ENCODE measurements at places on chromosomes 5 and 9.
A peak's percentile ranks its signal among the peaks of the same experiment; 100 is the strongest.

- DNase-seq = no peak
Measured at GRCh38 chr9:93390953-93391515, 60.5 kb upstream of the FAM120A start.

GRCh38 chr9:133715866-133716563 lies 22.1 kb downstream of the SARDH start:
- DNase-seq = no peak

- no peak for DNase-seq
Measured at GRCh38 chr5:171102877-171103610, 206.0 kb upstream of the TLX3 start.

GRCh38 chr9:136348691-136349090 lies 14.9 kb downstream of the DNLZ start:
- no peak for DNase-seq

DNA sequence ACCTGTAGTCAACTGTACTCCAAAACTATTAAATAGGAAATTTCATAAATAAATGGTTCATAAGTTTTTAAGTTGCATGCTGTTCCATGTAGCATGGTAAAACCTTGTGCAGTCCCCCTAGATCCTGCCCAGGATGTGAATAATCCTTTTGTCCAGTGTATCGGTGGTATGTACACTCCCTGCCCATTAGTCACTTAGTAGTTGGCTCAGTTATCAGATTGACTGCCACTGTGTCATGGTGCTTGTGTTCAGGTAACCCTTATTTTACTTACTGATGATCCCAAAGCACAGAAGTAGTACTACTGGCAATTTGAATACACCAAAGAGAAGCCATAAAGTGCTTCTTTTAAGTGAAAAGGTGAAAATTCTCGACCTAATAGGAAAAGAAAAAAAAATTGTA lies 134.2 kb downstream of the RNF180 start:
- peak; percentile 32 for DNase-seq

- peak; percentile 23 for DNase-seq
Measured at GRCh38 chr5:181246276-181247049, 2.8 kb upstream of the RACK1 start.

DNA sequence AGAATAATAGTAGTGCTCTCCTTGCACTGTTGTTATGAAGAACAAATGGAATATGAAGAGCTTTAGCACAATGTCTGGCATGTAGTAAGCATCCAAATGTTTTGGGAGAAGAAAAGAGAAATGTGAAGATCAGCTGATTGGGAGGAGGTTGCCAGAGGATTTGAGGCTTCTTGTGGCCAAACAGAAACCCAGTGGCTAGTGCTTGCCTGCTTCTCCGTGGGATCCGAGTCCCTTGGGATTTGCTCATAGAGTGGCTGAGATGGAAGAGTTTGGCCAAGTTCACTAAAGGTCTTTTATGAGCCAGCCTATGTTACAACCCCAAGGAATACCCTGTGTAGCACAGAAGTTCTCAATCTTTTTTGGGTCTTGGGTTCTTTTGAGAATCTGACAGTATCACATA lies 86.0 kb downstream of the ANGPTL2 start:
- DNase-seq = no peak

- DNase-seq = no peak
Measured at GRCh38 chr9:948497-948896, 28.0 kb upstream of the DMRT3 start.

DNA sequence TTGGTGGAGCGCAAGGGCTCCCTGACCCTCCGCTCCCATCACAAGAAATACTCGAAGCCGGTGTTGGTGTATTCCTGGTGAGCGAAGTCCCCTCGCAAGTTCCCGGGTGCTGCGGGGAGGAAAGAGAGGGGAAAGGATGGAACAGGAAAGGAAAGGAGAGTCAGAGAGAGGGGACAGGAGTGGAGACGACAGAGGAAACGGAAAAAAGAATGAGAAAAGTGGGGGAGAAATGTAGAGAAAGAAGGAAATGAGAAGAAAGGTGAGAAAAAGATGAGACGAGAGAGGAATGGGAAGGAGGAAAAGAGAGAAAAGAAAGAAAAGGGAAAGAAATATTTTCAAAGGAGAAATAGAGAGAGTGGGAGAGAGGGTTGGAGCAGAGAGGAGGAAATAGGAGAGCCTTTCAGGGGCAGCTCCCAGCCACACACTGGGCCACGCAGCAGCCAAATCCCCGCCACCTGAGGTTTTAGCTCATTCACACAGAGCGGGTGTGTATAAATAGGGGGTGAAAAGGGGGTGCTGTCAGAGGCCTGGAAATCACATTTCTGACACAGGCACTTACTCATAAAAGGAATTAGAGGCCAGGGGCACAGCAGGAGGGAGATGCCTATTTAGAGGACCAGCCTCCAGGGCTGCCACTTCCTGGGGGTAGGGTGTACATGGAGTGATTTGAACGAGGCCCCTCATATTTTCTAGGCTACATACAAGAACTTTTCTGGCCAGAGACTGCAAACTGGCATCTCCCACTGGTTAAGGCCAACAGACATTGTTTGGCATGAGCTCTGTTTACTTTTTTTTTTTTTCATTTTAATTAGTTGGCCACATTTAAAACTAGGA lies 555 bp downstream of the CFAP95 start:
- no peak for DNase-seq

- DNase-seq = no peak
Measured at GRCh38 chr9:224026-224425, 9.4 kb downstream of the DOCK8 start.

GRCh38 chr5:87210076-87210475 lies 57.6 kb upstream of the RASA1 start:
- DNase-seq = no peak

DNA sequence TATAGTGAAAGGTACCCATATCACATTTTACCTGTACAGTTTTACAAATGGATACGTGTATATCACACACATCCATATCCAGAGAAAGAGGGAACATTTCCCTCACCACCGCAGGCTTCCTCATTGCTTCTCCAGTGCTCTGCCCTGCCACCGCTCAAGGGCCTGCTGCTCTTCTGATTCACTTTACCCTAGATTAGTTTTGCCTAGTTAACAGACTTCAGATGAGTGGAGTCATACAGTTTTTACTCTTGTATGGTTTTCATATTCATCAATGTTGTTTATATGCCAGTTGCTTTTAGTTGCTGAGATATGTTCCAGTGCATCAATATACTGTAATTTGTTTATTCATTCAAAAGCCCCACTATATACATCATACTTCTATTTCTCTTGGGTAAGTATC lies 53.9 kb upstream of the POMT1 start:
- no peak for DNase-seq

DNA sequence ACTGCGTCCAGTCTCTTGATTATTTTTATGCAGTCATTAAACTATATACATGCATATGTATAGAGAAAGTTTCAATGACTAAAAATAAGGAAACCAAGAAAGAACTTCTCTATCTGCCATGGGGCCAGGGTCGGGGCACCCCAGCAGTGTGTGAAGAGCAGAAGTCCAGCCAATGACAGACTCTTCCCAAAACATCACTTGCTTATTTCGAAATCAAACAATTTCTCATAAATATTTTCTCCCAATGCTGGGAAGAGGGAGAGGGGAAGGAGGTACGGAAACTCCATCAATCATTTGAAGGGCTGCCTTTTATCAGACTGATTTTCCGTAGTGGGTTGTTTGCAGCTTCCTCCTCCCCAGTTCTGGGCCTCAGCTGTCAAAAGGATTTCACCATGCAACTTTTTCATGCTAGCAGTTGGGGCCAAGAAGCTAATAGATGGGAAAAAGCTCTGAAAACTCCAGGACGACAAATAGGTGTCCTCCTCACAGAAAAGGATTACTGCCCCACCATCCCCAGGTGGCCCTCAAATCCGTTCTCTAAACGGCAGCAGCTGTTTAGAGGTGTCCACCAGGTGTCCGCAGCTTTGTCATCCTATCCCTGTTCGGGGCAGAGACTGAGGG lies 617 bp upstream of the FPGS start:
- DNase-seq = no peak

- DNase-seq = no peak
Measured at GRCh38 chr9:18596920-18597319, 123.0 kb downstream of the ADAMTSL1 start.

GRCh38 chr5:122175091-122175490 lies 45.7 kb downstream of the ZNF474 start:
- DNase-seq = no peak

GRCh38 chr9:89718651-89719050 lies 113.8 kb downstream of the GADD45G start:
- DNase-seq = no peak

DNA sequence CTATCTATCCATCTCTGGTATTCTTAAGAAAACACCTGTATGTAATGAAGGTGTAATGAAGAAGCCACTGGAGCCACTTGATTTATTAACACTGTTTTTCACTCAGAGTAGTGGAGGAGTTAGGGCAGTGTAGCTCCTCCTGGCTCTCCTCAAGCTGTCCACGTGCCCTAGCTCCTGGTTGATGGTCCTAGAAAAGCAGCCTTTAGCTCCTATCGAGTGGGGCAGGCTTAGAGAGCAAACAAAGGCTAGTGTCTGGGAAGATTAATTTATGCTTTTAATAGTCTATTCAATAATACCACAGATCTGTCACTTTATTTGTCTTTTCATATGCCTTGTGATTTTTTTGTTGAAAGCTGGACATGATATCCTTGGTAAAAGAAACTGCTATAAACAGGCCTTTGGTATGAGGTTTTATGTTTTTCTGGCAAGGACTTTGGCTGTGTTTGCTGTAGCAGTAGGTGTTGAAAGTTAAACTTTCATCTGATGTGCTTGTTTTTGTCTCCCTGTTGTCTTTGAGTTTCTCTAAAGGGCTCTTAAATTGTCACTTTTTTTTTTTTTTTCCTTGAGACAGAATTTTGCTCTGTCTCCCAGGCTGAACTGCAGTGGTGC lies 141.1 kb downstream of the GCNT1 start:
- DNase-seq = no peak

DNA sequence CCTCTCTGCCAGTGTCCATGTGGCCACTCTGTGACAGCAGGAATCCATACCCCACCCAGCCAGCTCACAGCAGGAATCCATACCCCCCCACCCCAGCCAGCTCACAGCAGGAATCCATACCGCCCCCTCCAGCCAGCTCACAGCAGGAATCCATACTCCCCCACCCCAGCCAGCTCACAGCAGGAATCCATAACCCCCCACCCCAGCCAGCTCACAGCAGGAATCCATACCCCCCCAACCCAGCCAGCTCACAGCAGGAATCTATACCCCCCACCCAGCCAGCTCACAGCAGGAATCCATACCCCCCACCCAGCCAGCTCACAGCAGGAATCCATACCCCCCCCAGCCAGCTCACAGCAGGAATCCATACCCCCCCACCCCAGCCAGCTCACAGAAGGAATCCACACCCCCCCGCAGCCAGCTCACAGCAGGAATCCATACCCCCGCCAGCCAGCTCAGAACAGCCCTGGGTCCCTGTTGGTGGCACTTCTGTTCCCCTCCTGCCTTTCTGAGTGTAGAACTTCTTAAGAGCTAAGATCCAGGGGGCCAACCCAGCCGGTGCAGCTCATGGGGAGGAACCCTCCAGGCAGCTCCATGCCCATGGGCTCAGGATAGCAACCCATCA lies 8.4 kb upstream of the RXRA start:
- no peak for DNase-seq

GRCh38 chr5:30103052-30103451 lies 1090.4 kb upstream of the CDH6 start:
- no peak for DNase-seq
